ENCODE measurements at places on chromosomes 1 and 21. TPM values are rescaled to one million over a fixed set of nuclear protein-coding genes. Genes with fewer than 3 reads are reported as not detected.

The GOLT1A gene
- total RNA-seq, result not detected

The SPATA21 gene
- total RNA-seq, result 0.05 TPM

The PBX1 gene
- 39.0 TPM for total RNA-seq

The HNRNPU gene
- 595 TPM for total RNA-seq

The ADAM30 gene
- total RNA-seq, result not detected

The CFHR3 gene
- total RNA-seq, result 0.99 TPM

The TTLL10 gene
- total RNA-seq, result 0.73 TPM

Measured in SJCRH30 (cell line).